ENCODE measurements at places on chromosomes 1 and 21.

- no peak for DNase-seq
These were observed 720 bp upstream of the F3 start for GRCh38 chr1:94542088-94542870.

GRCh38 chr1:80274256-80274655, 1267.7 kb upstream of the ADGRL4 start:
- DNase-seq = no peak

- DNase-seq = no peak
These were observed 1.8 kb upstream of the GBP5 start for GRCh38 chr1:89274411-89274857.

DNA sequence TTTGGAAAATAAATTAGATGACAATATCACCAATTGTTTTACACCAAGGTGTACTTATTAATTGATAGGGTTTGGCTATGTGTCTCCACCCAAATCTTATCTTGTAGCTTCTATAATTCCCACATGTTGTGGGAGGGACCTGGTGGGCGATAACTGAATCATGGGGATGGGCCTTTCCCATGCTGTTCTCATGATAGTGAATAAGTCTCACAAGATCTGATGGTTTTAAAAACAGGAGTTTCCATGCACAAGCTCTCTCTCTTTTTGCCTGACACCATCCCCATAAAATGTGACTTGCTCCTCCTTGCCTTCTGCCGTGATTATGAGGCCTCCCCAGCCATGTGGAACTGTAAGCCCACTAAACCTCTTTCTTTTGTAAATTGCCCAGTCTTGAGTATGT, 131.0 kb upstream of the LMO4 start:
- no peak for DNase-seq

DNA sequence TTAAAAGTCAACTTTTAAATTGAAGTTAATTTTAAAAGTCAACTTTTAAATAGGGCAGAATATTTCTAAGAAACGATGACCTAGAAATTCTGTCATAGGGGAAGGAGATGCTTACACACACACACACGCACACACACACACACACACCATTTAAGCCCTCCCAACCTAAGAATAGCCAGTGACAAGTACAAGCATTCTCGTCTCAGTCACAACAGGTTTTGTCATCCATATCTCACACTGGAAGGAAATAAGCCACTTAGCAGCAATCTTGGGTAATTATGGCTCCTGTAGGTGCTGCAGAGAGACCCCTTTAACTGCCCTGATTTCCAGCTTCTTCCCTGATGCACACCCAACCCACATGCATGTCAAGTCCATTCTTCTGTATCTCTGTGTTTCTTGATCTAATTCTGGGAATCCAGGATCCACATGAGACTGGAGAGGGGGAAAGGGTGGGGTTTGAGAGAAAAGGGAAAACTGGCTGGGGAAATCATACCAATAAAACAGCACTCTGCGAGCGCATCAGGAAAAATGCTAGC, 338.1 kb downstream of the PAPPA2 start:
- no peak for DNase-seq

DNA sequence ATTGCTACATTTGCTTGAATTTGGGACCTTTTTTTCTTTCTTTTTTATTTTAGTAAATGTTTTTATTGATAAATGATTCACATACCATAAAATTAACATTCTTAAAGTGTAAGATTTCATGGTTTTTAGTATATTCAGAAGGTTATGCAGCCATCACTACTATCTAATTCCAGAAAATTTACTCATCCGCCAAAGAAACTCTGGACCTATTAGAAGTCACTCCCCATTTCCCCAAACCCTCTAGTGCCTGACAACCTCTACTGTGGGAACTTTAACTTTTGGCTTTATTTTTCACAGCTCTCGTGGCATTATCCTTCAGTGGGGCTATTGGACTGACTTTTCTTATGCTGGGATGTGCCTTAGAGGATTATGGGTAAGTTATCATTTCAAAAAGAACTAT, 4.5 kb downstream of the LEPR start:
- no peak for DNase-seq

DNA sequence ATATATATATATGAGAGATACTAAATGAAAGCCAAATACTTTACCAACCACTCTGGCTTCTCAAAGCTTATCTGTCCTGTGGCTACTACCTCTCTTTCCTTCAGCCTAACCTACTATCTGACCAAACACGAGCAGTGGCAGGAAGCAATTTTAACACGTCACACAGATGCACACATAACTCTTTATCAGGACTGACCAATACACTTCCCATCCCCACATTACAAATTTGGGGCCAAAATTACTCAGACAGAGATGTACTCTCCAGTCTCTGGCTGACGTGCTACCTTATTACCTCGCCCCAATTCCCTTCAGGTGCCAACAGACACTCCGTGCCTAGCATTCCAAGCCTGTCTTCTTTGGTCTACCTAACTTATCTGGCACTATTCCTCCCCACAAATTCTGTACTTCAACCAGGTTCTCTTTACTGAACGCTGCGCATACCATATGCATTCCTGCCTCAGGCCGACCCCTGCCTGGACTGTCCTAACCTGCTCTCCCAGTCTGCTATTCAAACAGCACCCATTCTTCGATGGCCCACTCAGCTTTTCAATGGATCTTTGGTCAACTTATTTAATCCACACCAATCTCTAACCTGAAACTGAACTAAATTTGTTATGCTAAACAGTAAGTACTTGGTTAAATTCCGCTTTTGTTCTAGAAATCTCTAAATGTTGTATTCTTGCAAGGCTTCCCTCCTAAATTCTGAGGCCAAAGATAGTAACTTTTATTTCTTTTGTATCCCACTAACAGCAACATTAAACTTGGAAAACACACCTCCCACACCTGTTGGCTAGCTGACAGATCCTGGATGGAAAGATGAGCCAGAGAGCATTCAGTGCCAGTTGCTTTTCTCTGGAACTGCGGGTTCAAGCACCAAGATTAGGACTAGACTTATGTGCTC, 27.9 kb downstream of the RERE start:
- no peak for DNase-seq

DNA sequence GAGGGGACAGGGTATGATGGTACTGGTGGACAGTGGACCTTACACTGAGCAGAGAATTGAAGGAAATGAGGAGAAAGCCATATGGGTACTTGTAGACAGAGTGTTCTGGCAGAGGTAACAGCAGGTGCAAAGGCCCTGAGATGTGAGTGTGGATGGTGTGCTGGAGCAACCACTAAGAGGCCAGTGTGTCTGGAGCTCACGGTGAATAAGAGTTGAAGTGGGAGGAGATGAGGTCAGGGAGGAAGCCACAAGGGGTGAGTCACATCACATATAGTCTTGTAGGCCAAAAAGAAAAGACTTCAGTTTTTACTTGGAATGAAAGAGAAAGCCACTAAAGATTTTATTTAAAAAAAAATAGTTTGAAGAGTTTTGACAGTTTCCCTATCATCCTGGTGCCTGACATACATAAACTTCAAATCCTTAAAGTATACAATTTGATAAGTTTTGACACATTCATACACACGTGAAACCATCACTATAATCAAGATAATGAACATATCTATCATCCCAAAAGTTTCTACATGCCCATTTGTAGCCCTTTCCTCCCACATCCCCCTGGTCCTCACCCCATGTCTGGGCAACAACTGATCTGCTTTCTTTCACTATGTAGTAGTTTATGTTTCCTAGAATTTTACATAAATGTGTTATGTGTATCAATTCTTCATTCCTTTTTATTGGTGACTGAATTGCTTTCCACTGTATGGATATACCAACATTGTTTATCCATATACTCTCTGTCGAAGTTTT, 148.4 kb downstream of the GPATCH2 start:
- DNase-seq = no peak

GRCh38 chr1:143689781-143690180, 282.0 kb downstream of the FAM72C start:
- DNase-seq = no peak

DNA sequence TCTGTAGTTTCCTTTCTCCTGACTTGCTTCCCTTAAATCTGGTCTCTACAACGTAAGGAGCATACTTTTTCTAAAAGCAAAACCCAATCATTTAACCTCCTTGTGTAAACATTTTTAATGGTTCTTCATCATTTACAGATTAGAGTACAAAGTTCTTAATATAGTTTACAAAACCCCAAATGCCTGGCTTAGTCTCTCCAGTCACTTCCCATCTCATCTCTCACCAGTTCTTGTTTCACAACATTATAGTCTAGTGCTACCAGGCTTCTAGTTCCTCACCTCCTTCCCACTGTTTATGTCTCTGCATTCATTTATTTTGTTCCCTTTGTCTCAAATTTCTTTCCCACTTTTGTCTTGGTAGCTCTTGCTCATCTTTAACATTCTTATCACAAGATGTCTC, 168.4 kb downstream of the FASLG start:
- no peak for DNase-seq

- DNase-seq = no peak
These were observed 20.0 kb upstream of the CDCA8 start for GRCh38 chr1:37672136-37672870.

DNA sequence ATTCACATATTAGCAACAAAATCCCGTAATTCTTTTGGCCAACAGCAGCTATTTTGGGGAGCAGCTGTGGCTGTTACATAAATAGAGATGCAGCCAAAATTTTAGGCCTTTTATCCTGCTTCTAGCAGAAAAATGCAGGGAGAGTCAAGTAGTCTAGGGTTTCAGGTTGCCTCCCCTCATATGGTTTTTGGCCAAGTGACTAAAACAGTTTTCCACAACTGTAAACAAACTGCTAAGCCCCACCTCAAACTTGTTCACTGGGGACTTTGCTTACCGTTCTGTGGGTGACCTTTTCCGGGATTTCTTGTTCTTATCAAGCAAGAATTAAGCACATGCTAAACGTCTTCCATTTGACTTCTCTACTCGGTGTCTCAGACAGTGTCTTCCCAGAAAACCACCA, 133.4 kb downstream of the EDEM3 start:
- no peak for DNase-seq

- DNase-seq = no peak
These were observed 112.1 kb downstream of the DTL start for GRCh38 chr1:212147581-212148033.

DNA sequence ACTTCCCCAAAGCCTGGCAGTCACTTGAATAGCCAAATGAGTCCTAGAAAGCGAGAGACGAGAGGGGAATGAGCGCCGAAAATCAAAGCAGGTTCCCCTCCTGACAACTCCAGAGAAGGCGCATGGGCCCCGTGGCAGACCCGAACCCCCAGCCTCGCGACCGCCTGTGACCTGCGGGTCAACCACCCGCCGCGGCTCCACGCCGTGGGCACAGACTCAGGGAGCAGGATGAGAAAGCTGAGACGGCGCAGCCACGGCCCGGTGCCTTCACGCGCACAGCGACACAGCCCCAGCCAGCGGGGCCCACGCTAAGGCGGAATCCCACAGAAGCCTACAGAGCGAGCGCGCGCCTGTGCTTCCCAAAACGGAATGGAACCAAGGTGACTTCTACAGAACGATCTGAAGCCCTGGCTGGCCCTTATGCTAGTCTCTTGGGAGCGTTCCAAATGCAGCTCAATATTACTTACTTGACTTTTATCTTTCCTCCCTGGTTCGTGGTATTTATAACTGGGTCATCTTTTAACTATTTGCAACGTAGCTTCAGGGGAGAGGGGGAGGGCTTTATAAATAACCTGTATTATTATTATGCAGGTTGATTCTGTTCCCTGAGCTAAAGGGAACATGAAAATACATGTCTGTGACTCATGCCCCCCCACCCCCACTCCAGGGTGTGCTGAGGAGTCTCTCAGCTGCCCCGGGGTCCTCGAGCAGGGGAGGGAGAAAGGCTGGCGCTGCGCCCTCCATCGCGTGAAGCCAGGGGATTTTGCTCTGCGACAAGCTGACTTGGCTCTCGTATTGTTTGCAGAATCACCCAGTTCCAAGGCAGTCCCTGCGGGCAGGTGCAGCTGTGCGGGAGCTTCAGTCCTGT, 1.7 kb downstream of the TSPEAR start:
- no peak for DNase-seq

GRCh38 chr1:196438329-196438728, 169.9 kb downstream of the KCNT2 start:
- DNase-seq = no peak

GRCh38 chr1:212466898-212467650, 34.4 kb downstream of the NENF start:
- DNase-seq = no peak

DNA sequence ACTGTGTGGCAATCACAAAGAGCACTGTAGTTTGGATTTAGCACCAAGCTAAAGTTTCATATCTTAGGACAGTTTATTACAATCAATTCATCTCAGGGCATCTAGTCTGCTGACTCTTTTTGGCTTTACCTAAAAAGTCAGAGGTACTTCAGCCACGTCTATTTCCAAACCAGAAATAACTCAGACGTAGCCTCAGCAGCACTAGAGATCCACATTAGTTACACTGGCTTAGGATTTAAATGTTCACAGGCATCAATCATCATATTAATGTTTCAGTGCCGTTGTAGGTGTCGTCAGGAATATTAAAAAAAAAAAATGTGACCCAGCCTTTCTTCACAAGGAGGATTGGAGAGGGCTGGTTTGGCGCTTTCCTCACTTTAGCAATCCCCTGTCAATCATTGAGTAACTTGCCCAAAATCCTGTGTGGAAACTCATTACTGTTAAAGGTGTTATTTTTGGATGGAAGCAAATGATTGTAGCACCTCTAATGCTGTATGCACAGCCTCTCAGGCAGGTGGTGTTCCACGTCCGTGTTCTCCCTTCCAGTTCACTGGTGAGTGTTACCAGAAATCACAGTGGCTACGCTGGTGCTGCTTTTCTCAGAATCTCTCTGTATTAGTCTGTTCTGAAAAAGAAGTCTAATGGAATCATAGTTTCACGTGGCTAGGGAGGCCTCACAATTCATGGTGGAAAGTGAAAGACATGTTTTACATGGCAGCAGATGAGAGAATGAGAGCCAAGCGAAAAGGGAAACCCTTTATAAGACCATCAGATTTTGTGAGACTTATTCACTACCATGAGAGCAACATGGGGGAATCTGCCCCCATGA, 45.4 kb downstream of the NEK7 start:
- no peak for DNase-seq

DNA sequence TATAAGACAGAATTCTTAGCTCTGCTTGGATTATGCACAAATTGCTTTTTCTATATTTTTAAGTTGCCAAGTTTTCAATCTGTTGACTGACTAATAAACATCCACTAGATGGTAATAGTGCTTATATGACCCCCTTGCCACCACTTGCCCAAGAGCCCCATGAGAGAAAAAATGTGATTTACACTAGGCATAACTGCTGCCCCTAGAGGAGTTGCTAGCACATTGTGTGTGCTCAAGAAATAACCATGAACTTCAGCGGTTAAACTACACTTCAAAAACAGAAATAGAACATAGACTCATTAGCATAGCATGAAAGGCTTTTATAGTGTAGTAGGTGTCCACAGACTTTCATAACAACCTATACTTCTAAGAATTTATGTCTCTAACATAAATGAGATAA, 61.4 kb downstream of the BRINP3 start:
- DNase-seq = no peak

DNA sequence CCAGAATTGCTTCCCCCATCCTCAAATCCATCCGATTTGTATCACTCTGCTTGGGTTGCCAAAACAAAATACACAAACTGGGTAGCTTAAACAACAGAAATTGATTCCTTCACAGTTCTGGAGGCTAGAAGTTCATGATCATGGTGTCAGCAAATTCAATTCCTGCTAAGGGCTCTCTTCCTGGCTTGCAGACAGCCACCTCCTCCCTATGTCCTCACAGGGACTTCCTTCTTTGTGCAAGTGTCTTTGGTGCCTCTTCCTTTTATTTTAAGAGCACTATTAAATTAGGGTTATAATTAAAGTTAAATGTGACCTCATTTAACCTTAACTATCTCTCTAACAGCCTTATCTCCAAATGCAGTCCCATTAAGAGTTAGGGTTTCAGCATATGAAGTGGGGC, 112.8 kb downstream of the PLPP3 start:
- DNase-seq = no peak

- no peak for DNase-seq
These were observed 847 bp upstream of the RORC start for GRCh38 chr1:151832318-151832980.

Measured in right renal cortex interstitium (tissue), 3 donors.